ENCODE measurements at places on chromosomes 7 and 10.

DNA sequence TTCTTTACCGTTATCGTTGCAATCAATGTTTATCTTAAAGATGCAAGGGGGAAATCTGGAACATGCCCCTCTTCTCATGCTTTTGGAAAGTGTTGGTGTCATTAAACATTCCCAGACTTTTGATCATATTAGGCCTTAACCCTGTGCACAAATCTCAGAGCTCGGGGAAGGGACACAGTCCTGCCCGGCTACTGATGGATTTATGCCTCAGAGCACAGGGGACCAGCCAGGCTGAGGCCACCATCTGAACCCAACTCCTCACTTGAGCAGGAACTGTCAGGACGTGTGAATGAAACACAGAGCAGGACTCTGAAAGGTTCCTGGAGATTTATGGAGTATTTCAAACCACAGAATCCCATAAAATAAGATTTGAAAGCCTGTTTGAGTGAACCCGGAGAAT is 132.0 kb upstream of the CXCL12 start:
- no peak for DNase-seq

DNA sequence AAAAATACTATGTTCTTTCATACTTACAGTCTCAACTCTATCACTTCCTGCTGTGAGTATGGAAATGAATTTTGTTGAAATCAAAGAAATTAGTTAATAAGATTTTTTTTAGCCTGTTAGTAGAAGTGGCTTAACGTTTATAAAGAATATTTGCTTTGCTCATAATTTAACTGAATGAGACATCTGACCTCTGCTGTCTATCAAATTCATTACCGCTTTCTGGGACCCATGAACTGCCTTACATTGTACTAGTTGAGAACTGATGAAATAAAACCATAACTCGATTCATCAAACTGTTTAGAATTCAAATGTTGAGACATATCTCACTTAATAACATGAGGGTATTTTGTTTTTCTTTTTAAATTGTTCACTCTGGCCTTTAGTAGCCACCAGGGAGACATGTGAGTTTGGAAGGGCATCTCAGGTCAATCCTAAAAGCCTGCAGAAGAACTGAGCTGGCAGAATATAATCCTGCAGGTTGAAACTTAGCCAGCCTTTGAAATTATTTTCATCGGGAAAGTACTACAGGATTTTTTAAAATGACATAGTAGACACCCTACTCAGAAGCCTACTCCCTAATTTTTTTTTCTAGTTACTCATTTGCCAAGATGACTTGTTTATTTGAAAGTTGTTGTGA is 78.7 kb downstream of the KIAA1217 start:
- no peak for DNase-seq

DNA sequence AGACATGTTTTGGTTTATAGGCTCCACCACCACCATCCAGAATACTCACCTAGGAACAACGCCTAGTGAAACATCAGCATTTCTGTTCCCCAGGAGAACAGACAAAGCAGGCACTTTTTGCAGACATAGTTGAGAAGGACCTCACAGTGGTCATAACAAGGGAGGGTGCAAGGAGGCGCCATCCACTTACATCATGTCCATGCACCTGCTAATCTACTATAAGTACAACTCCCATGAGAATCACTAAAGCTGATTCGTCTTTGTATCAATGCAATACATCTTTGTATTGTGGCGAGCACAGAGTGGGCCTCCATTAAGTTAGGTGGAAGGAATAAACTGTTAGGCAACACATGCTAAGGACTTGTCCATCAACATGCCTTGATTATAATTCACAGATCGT is 207.1 kb downstream of the KCNMA1 start:
- no peak for DNase-seq

DNA sequence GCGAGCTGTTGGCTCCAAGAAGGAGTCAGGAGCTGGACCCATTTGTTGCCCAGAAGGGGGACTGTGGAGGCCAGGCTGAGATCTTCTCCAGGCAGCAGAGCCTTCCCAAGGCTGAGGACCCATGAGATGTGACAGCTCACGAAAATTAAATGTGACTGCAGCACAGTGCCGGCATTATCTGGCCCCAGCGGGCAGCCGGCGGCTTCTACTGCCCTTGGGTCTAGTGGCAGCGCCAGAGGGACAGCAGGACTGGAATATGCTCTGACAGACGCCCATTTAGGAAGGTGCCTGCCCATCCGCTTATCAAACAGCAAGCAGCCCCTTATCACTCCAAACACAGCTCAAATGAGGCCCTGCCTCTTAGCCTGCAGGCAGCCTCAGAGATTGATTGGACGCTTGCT is 122.9 kb upstream of the LYZL2 start:
- no peak for DNase-seq

DNA sequence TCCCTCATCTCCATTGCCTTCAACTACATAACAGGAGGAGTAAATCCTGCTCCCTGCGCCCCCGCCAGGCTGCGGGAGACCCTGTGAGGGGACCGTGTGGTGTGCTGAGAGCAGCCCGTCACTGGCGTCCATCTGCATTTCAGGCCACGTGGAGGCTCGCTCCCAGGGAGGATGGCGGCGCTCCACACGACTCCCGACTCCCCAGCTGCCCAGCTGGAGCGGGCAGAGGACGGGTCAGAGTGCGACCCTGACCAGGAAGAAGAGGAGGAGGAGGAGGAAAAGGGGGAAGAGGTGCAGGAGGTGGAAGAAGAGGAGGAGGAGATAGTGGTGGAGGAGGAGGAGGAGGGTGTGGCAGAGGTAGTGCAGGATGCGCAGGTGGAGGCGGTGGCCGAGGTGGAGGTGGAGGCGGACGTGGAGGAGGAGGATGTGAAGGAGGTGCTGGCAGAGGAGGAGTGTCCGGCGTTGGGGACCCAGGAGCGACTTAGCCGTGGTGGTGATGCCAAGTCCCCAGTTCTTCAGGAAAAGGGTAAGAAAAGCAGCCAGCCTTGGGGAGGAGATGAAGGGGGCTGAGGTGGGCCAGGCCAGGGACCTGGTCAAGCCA is 5.2 kb downstream of the ZNF316 start:
- DNase-seq, result no peak

DNA sequence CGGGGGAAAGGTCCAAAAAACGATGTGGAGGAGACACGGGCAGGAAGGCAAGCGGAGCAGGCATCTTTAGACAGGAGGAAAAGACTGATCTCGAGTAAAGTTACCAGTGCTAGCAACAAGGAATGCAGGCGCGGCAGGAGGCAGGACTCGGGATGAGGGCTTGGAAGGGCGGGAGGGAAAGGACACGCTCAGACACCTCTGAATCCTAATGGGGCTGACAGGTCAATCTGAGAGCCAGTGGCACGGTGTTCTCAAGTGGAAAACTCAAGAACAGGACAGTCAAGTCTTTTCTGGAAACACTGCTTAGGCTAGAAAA is 155.3 kb upstream of the COBL start:
- DNase-seq, result no peak

Measured in astrocyte of the cerebellum (primary cell).